Aorta (tissue), 5 donors: ENCODE measurements at places on chromosomes 12 and 14. TPM values are rescaled to one million over a fixed set of nuclear protein-coding genes. Genes with fewer than 3 reads are reported as not detected.

DNA sequence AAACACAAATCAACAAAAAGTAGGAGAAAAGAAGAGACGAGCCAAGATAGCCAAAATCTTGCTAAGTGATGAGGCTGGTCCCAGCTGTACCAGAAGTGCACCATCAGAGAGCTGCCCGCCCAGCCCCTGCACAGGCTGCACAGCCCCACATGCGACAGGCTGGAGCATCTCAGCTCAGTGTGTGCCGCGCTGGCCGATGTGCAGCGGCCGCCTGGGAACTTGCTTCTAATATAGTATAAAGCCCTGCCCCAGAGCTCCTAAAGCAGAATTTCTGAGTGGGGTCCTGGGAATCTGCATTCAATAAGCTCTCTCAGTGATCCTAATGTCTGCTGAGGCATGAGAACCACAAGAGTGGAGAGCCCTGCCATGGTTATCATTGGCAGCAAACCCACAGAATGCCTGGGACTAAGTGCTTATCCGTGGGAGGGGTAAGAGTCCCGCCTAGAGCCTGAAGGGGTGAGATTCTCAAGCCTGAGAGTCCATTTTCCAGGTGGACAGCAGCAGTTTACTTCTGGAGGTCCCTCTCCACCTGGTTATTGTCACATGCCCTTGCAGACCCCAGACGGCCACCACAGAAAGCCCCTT is 171.6 kb downstream of the DPF3 start:
- no peak overlapping the region for H3K4me3 ChIP-seq
- DNase-seq, result no peak
- H3K27ac ChIP-seq, result no peak overlapping the region

The CAPZA3 gene
- total RNA-seq, result not detected

The NAV3 gene
- total RNA-seq, result 40.3 TPM

DNA sequence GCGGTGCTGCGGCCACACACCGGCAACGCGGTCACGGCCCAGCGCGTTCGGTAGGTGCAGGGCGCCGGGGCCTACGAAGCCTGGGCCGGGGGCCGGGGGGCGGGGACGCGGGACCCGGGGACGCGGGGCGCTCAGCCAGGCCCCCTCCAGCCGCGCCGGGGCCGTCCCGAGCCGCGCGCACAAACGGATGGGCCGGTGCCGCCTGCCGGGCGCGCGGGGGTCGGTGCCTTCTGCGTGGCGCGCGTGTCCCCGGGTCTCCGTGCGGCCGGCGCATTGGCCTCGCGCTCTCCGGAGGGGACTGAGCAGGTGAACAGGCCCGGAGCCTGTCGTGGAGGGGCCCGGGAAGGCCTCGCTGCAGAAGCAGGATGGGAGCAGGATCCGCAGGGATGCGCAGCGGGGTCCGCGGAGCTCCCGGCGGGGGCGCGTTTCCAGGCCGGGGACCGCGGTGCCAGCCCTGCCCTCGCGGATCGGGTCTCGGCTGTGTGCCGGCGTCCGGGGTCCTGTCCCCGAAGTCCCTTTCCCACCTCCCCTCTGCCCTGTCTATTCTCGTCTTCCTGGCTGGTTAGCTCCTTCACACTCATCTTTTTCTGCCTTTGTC is 421 bp downstream of the GLT1D1 start:
- no peaks in the 10 kb centered on the region for H3K27me3 ChIP-seq
- peak overlapping the region; percentile 8 for H3K4me3 ChIP-seq
- H3K4me1 ChIP-seq, result no peaks in the 10 kb centered on the region
- H3K36me3 ChIP-seq, result no peaks in the 10 kb centered on the region
- no peak for DNase-seq

- H3K27ac ChIP-seq, result no peak overlapping the region
- H3K4me3 ChIP-seq, result no peak overlapping the region
- H3K27me3 ChIP-seq, result no peaks in the 10 kb centered on the region
- H3K36me3 ChIP-seq, result no peaks in the 10 kb centered on the region
- DNase-seq, result no peak
These were observed 4.9 kb upstream of the ESRRB start for GRCh38 chr14:76371066-76371465.

The ANO2 gene
- total RNA-seq, result 27.8 TPM

DNA sequence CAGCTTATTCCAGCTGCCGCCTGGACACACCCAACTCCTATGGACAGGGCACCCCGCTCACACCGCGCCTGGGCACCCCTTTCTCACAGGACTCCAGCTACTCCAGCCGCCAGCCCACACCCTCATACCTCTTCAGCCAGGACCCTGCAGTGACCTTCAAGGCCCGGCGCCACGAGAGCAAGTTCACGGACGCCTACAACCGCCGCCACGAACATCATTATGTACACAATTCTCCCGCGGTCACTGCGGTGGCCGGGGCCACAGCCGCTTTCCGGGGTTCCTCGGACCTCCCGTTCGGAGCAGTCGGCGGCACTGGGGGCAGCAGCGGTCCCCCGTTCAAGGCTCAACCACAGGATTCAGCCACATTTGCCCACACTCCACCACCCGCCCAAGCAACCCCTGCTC is 5.9 kb downstream of the SETD1B start:
- no peaks in the 10 kb centered on the region for H3K27me3 ChIP-seq
- no peak overlapping the region for H3K4me3 ChIP-seq
- DNase-seq, result no peak
- peaks cover 4% of the 10 kb centered on the region for H3K36me3 ChIP-seq

DNA sequence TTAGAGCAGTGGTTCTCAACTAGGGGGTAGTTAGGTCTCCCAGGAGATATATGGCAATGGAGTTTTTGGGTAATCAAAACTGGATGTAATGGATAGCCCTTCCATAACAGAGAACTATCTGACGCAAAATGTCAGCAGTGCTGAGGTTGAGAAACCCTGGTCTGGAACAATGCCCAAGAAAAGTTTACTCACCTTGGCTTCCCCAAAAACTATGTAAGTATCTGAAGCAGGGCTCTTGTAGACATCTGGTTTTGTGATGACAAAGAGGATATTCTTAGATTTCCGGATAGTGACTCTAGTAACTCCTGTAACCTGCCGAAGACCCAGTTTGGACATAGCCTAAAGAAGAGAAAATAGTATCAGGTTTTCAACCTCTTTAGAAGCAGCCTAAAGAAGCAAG is 11.8 kb downstream of the NACA start:
- H3K4me1 ChIP-seq, result no peaks in the 10 kb centered on the region
- no peak overlapping the region for H3K4me3 ChIP-seq
- DNase-seq, result no peak
- H3K36me3 ChIP-seq, result peaks cover 17% of the 10 kb centered on the region

The ARHGAP9 gene
- total RNA-seq, result 16.2 TPM

The DEGS2 gene
- total RNA-seq, result 0.99 TPM

DNA sequence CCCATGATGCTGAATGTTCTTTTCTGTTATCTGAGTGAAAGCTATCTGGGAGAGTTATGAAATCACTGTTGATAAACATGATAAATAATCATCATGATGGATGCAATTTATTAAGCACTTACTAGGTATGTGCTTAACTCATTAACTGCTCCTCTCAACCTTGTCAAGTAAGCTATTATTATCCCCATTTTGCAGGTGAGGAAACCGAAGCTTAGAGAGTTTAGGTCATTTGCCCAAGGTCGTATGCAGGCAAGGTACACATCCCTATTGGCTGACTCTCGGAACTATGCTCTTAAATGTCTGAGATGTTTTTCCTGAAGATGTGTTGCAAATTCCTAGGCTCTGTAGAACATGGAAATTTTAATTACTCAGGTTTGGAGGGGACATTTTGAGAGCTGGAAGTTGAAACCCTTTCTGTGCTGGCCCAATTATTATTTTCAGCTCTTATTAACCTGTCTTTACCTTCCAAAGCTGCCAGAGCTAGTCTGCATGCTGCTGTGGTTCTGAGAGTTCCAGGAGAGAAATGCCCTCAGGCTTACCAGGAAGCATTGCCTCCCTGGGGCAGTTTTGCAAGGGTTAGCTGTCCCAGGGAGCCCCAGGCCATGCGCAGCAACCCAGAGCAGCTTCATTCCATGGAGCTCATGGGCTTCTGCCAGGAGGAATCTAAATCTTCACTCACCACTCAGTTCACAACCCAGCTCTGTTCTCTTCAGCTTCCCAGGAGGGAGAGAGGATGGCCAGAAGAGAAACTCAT is 55.6 kb upstream of the OAS1 start:
- H3K27ac ChIP-seq, result no peak overlapping the region
- no peak for DNase-seq
- no peaks in the 10 kb centered on the region for H3K36me3 ChIP-seq
- no peak overlapping the region for H3K4me3 ChIP-seq
